ENCODE measurements at places on chromosomes 16 and 17.

GRCh38 chr17:76689859-76690258 lies 20.9 kb downstream of the MXRA7 start:
- no peak for DNase-seq

DNA sequence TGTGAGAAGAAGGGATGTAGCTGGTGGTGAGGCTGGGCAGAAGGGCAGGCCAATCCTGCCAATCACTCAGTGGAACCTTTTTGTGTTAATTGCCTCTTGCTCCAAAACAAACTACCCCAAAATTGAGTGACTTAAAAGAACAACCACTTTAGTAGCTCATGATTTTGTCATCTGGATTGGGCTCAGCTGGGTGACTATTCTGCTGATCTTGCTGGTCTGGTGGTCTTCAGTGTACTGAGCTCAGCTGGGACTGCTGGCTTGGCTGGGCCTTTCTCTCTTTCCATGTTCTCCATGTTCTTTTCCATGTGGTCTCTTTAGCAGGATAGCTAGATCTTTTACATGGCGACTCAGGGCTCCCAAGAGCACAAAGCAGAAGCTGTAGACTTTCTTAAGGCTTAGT lies 37.7 kb upstream of the SDK2 start:
- no peak for DNase-seq

DNA sequence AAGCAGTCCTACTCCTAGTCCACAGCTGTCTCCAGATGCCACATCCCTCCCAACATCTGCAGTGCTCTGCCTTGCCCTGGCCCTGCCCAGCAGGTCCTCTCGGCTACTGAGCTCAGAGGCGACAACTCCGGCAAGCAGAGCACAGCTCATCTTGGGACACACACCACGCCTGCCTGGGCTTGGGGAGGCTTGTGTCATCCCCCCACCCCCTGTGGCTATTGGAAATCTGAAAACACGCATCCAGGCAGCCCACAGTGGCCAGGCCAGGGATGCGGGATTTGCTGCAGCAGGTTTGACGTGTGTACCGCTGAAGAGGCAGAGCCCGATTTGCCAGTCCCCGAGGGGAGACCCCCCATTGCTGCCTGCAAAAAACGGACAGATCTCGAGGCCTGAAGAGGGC lies 25.4 kb downstream of the MXRA7 start:
- DNase-seq, result no peak

DNA sequence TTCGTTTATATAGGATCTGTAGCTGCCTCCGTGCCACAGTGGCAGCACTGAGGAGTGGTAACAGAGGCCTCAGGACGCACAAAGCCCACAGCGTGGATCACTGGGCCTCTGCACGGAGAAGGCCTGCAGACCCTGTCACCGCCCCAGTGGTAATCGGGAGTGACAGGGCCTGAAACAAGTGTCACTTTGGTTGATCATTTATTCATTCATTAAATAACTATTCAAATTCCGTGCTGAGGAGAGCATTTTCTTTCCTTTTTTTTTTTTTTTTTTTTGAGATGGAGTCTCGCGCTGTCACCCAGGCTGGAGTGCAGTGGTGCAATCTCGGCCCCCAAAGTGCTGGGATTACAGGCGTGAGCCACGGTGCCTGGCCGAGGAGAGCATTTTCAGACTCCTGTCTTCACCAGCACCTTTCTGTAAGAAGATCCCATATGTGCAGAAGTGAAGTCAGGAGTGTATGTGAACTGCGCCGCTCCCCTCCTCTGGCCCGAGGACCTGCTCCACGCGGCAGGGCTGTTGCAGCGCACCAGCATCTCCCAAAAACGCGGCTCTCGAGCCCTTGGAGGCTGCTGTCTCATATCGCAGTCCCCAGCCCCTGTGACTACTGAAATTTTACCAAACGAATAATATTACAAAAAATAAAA lies 44.9 kb upstream of the TRAP1 start:
- no peak for DNase-seq

DNA sequence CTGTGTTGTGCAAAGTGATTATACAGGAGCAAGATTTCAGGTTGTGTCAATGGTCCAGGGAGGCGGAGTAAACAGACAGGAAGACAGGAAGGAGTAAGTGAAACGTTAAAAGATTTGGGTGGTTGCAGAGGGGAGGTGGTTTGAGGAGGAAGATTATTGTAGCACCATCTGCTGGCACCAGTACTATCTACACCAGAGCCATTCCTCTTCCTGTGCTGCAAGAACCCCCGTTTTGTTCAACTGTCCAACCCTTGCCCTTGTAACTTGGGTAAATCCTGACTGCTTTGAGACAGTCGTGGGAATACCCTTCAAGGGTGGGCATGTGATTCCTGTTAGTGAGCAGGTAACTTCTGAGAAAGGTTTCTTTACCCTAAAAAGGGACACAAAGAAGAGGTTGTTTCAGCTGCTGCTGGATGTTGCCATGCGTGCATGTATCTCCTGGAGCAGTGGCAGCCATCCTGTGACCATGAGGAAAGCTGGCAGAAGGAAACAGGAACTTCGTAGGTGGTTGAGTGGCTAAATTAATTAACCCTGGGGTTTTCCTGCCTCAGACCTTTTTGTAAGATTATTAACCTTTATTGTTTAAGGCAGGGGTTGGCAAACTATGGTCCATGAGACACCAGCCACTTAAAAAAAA lies 124.1 kb downstream of the PRKCA start:
- peak; percentile 18 for DNase-seq

DNA sequence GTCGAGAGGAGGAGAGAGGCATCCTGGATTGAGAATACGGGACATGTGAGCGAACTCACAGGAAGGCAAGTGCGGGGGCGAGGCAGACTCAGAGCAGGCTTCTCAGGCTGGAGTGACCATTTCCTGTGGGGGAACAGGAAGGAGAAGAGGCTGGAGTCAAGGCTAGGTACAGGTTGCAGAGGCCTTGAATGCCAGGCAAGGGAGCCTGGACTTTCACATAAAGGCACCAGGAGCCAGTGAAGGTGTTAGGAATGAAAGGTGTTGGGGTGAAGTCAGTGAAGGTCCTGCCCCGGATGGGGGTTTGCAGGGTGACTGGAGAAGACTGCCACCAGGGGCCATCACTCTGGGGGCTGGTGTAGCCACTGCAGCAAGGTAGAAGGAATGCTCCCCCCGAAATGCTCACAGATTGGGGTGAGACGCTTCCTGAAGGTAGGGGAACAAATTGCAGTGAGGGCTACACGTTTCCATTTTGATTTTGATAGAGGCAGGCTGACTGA lies 5.3 kb upstream of the GPRC5C start:
- no peak for DNase-seq

DNA sequence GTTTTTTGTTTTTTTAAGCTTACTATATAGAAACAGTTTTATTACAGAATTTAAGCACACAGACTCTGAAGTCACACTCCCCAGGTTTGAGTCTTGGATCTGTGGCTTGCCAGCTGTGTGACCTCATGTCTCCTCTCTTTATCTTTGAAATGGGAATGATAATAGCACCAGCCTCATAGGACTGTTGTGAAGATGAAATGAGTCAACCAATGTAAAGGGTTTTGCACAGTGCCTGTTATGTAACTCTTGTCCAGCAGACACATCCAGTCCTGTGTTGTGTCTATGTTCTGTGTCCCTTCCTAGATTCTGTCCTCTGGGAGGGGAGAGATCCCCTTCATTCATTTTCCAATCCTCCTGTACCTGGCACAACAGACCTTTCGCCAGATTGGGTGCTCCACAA lies 3.1 kb upstream of the CPD start:
- DNase-seq, result no peak

DNA sequence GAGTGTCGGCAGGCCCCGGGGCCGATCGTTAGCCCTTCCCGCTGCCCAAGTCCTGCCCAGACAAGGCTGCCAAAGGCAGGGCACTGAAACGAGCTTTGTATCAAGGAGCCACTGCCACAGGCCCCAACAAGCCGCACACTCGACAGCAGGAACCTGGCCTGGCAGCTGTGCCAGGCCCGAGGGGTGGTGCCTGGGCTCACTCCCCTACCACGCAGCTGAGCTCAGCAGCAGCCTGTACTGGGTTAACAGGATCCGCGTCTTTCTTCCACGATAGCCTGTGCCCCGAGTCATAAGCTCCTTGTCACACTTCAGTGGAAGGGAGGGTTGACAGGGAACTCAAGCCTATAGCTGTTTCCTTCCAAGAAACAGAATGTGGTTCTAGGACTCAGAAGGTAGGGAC lies 87.9 kb downstream of the ABR start:
- DNase-seq, result no peak

DNA sequence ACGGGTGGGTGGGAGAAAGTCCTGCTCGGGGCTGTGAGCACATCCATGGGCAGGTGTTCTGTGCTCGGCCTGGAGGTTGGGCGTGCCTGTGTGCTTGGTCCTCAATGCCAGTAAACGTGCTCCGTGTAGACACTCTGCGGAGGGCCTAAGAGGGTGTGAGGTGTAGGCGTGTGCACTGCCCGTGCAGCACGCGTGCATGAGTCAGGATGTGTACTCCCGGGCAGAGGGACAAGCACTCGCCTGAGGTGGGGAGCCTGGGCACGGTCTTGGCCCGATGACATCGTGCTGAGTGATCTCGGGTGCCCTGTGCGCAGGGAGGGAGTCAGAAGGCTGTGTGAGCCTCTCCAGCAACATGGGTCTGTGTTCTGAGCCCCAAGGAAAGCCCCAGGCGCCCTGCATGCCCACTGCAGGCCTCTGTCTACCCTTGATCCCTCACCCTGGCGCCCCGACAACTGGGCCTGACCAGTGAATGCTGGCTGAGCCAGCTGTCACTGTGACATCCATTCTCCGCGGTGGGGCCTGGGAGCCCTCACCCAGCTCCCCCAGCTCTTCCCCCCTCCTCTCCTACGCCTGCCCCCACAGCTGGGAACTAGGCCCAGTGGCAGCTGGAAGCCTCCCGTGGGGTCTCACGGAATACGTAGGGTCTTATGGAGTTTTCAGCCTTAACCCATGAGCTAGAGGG lies 23.5 kb upstream of the NXPH3 start:
- DNase-seq, result peak; percentile 21

All from fibroblast of lung (primary cell).